ENCODE measurements at places on chromosomes 7 and 10.

- DNase-seq = no peak
Observed at GRCh38 chr10:127702271-127702670, 34.7 kb upstream of the FOXI2 start.

GRCh38 chr10:62635127-62635526 lies 169.4 kb upstream of the ADO start:
- DNase-seq = no peak

GRCh38 chr10:61819208-61819607 lies 82.3 kb upstream of the ARID5B start:
- no peak for DNase-seq

- DNase-seq = no peak
Observed at GRCh38 chr10:71132321-71132810, 80.0 kb upstream of the UNC5B start.

DNA sequence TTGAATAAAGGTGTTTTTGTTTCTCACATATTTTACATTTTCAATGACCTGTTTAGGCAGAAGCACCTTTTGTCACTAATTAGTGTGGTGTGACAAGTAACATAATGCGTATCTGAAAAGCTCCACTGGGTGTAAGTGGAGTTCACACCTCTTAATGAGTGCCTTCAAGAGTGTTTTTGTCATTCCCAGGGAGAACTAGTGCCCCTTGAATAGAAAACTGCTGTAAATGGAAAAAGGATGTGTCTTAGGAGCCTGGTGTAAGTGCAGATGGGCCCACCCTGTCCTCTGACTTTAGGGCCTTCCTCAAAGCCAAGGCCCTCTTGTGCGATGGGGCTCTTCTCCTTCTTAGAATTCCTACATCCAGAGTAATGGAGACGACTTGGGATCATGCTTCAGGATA lies 170.0 kb downstream of the MGMT start:
- DNase-seq = no peak

DNA sequence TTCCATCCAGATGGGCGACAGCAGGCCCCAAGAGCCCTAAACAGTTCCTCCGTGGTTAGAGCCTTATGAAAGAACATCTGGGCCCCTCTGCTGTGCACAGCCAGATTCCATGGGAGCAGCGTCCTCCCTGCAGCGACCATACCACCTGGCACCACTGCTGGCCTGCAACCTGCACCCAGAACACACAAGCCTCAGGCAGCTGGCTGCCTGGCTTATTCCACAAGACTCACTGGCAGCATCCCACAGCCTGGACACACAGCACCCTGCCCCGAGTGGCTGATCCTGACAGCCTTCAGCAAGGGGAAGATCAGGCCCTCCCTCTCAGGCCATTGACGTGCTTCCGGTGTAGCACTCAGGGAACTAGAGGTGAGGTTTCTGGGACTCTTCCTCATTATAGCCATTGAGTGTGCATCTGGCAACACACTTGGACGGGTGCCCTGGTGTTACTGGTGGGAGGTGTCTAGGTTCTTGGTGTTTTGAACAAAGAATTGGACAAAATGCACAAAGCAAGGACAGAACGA lies 33.7 kb upstream of the ERCC6 start:
- DNase-seq = no peak

All from activated CD4-positive, alpha-beta T cell treated with anti-CD3 and anti-CD28 coated beads, Interleukin-2, amount 50 U/mL, for 1 hour (primary cell).